ENCODE measurements at places on chromosomes 11 and 22.

DNA sequence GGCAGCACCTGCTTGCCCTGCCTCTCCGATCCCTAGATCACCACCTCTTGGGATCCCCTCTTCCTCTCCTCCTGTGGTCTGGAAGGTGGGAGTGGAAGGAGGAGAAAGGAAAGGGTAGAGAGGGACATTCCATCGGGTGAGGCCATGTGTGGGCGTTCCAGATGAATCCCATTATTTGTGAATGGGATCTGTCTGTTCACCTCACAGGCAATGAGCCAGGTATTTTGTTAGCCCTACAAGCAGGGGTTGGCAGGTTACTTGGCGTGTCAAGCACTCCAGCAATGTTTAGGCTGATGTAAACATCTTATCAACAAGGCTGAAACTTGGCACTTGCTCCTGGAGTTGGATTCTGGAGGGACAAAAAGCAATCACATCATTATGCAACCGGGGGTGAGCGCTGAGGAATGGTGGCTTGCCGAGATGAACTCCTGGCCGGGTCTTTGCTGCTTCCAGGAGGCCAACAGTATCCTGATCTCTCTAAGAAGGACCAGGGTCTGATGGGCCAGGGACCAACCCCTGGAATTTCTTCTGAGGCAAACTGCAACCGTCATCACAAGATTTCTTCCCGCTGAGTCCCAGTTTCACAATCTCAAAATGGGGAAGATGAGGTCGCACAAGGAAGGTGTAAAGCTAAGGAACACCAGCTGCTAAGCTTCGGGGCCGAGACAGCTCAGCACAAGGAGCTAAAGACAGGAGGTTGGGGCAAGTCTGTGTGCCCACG, 7.8 kb downstream of the ADAMTS8 start:
- no peak overlapping the region for H3K27ac ChIP-seq
- H3K4me1 ChIP-seq, result no peaks in the 10 kb centered on the region

DNA sequence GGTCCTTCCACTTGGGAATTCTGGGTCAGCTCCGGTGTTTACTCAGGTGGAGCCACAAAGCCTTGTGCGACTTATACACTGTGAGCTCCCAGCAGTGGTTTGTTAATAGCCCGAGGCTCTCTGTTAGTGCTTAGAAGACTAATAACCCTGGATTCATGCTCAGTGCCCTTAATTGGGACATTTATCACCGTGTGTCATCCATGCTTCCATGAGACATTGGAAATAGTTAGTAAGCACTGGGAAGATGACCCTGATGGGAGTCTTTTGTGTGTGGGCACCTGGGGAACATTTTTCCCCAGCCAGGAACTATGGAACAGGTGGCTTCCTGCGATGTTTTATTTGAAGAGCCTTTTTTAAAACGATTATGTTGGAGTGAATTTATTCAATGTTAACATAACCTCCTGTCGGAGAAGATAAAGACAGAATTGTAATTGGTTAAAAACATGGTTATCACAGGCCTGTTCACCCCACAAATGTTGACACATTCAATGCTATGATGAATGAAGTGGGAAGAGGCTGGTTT, 188.9 kb downstream of the MYO18B start:
- no peaks in the 10 kb centered on the region for H3K4me1 ChIP-seq
- no peak overlapping the region for H3K4me3 ChIP-seq
- no peak overlapping the region for H3K27ac ChIP-seq
- no peaks in the 10 kb centered on the region for H3K36me3 ChIP-seq
- no peak for DNase-seq
- H3K27me3 ChIP-seq, result peaks cover 26% of the 10 kb centered on the region

GRCh38 chr11:102591160-102591718, 33.9 kb downstream of the MMP20 start:
- peaks cover 20% of the 10 kb centered on the region for H3K4me1 ChIP-seq
- H3K27ac ChIP-seq, result peak overlapping the region; percentile 7
- DNase-seq, result no peak
- no peaks in the 10 kb centered on the region for H3K36me3 ChIP-seq
- no peak overlapping the region for H3K4me3 ChIP-seq

- peaks cover 2% of the 10 kb centered on the region for H3K27me3 ChIP-seq
- no peak overlapping the region for H3K27ac ChIP-seq
- H3K4me3 ChIP-seq, result no peak overlapping the region
Measured at GRCh38 chr11:102600666-102601065, 24.5 kb downstream of the MMP20 start.

- H3K27ac ChIP-seq, result no peak overlapping the region
- no peaks in the 10 kb centered on the region for H3K36me3 ChIP-seq
- no peak overlapping the region for H3K4me3 ChIP-seq
- H3K27me3 ChIP-seq, result peaks cover 24% of the 10 kb centered on the region
- DNase-seq, result no peak
Measured at GRCh38 chr22:39220450-39220849, 24.3 kb downstream of the PDGFB start.

- DNase-seq, result no peak
- H3K27me3 ChIP-seq, result no peaks in the 10 kb centered on the region
- no peaks in the 10 kb centered on the region for H3K36me3 ChIP-seq
- H3K4me3 ChIP-seq, result no peak overlapping the region
- H3K4me1 ChIP-seq, result no peaks in the 10 kb centered on the region
Measured at GRCh38 chr11:121841487-121842191, 274.4 kb downstream of the BLID start.

- H3K27me3 ChIP-seq, result no peaks in the 10 kb centered on the region
- H3K4me3 ChIP-seq, result no peak overlapping the region
- no peak for DNase-seq
- H3K36me3 ChIP-seq, result no peaks in the 10 kb centered on the region
Measured at GRCh38 chr22:25094579-25094978, 105.1 kb upstream of the CRYBB3 start.
